ENCODE measurements at places on chromosomes 1 and 21.

DNA sequence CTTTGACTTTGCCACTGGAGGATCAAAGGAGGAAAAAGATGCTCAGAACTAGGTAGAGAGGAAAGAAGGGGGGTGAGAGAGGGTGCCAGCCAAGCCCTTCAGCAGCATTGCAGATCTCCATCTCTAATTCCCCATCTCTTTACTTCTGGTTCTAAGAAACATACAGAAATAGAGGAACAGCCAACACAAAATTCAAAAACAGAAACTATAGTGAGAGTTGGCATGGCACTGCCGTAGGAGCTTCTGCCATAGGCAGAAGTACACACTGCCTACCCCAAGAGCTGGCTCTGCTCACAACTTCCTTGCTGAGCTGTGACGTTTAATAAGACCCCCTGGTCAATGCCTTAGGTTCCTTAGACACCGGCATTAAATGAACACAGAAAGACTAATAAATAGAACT, 26.6 kb upstream of the RPF1 start:
- no peak for DNase-seq

- peak; percentile 47 for DNase-seq
Observed at GRCh38 chr1:235783148-235783776, 83.4 kb downstream of the LYST start.

DNA sequence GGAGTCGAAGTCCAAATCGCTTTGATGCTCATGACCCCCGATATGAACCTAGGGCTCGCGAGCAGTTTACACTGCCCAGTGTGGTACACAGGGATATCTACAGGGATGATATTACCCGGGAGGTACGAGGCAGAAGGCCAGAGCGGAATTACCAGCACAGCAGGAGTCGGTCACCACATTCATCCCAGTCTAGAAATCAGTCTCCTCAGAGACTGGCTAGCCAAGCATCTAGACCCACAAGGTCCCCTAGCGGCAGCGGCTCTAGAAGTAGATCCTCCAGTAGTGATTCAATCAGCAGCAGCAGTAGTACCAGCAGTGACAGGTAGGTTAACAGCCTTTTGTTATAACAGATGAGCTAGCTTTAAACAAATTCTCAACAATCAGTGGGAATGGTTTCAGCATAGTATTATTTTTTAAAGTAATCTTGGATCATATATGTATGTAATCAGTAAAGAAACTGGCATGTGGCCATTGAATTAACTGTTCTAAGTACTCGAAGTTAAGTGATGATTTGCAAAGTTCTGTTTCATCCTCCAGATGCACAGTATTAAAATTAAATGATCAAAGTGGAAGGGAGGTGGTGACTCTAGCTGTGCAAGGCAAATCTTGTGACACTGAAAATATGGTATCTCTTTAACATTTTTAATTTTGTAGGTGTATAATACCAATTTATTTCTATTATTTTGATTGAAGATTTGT, 29.0 kb downstream of the SPEN start:
- DNase-seq, result no peak

DNA sequence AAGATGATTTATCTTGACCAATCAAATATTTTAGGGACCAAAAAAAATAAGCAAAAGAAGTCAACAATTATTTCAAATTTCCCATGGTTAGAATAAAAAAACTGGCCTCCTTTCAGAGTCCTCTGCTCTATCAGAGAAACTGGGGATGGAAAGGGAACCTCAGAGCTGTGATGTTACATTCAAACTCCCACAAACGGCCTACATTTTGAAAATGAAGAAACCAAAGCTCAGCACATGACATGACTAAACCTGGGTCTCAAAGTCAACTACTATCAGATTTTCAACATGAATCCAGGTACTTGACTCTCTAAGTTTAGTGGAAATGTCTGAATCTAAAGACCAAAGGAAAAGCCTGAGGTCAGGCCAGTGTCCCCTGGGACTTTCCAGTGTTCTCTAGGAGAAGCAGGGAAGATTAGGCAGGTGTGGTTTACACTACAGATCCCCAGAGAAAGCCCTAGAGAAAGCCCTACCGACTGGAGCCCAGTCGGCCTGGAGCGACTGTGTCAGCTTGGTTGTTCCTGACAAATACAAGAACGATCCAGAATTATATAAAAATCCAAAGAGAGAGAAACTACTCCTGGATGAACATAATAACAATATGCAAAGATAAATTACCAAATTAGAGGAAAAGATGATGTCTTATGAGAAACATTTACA, 24.8 kb downstream of the JAK1 start:
- no peak for DNase-seq

- DNase-seq, result peak; percentile 90
Observed at GRCh38 chr1:172746091-172746949, 87.4 kb downstream of the FASLG start.

Data from OCI-LY7 (cell line).